GM19239 (cell line): ENCODE measurements at places on chromosomes 4 and X.

GRCh38 chrX:132984058-132984650 lies 25.7 kb upstream of the HS6ST2 start:
- DNase-seq, result no peak

DNA sequence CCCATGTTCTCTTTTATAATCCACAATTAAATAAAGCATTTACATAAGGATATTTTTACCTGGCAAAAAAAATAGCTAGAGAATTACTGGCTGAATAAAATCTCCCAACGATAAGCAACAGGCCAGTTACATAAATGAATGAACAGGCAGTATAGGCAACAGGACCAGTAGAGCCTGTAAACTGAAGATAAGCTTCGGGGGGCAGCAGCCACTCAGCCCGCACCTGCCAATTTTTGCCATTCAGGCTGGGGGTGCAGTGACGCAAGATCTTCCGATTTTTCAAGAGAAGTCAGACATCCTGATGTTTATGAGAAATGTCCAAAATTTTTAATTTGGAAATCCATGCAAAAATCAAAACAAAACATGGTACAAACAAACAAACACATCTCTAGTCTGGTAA lies 49.0 kb upstream of the CDKN2AIP start:
- no peak for DNase-seq

- DNase-seq, result no peak
Measured at GRCh38 chr4:73917081-73917501, 47.9 kb downstream of the CXCL1 start.

DNA sequence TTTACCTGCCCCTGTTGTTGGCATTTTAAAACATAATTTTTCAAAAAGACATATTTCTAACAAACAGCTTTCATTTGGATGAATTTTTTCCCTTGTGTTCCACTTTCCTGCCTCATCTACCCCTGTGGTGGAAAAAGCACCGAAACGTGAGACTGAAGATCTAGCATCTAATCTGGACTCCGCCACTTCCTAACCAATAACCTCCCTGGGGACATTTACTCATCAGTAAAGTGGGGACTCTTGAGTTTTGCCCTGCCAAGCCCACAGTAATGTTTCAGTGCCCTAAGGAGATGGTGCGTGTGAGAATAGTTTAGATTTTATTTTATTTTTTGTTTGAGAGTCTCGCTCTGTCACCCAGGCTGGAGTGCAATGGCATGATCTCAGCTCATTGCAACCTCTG lies 56.7 kb downstream of the ADGRG2 start:
- no peak for DNase-seq

GRCh38 chr4:52751487-52751911 lies 274 bp upstream of the ERVMER34-1 start:
- no peak for DNase-seq

DNA sequence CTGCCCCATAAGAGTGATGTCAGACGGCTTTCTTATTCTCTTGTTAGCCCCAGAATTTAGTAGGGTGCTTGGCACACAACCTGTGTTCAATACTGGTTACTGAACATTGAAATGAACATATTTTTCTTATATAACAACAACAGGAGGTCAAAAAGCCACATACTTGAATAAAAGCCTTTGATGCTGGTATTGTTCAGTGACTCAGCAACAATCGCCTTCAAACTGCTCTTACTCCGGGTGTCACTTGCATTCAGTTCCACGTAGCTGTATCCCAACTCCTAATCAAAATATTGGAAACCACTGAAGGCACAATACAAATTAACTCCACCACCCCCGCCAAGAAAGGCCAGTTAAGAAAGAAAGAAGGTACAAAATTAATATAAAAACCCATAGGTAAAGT lies 61.5 kb downstream of the RFC1 start:
- DNase-seq, result no peak

DNA sequence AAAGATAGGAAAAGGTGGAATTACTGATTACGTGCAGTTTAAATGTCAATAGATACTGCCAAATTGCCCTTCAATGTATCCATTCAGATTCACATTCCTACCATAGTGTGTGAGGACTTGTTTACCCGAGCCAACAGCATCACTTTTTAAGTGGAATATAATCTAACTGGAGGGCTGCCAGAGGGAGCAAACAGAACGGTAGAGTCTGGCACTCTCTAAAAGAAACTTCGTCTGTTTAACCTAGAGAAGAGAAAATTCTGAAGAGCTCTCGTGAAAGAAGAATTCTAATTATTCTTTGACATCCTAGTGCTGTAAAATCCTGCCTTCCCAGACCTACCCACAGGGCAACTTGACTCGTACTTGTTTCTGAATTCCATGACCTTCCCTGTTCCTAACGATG lies 23.2 kb downstream of the SMIM43 start:
- no peak for DNase-seq

DNA sequence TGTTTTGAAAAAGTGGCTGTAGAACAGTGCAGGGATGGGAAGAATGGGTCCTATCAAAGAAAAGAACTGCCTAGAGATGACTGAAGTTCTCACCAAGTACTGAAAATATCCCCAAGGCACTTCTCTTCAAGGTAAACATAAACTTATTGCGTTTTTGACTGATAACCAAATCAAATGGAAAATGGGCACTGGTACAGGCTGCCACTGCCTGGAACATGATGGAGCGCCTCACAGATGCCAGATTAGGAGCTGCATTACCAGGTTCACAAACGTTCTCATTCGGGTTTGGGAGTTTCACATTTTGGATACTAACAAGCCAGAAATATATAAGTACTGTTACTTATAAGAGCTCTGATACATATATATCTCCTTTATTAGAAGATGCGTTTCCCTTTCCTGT lies 141.3 kb downstream of the CBR4 start:
- DNase-seq, result no peak

DNA sequence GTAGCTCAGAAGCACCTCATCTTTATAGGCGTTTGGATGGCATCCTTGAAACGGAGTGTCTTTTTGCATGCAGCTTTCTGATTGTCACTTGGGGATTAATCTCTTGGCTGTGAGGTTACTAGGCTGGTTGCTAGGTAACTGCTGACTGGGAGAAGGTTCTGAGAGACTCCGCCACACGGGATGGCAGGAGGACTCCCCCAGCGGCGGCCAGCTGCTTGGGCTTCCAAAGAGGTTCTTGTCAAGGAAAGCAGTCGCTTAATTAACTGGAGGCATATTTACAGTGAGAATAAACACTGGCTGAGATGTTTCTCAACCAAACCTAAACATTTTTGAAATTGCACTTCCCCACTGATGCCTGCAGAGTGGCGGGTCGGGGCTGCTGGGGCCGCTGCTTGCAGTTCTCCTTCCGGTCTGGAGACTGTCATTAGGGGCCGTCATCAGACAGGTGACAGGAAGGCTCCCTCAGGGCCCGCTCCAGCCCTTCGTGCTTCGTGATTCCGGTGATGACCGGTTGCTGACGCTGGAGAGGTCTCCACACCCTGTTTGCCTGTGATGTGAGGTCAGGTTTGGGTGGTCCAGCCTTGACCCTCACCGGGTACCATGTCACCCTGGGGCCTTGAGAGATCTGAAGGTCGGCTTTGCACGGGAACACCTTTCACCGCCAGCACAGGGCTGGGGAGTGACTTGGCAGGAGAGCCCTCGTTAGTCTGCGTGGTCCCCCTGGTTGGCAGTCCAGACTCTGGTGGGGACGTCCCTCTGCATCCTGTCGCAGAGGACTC lies 9.1 kb downstream of the NSG1 start:
- DNase-seq, result peak; percentile 50

- DNase-seq, result no peak
Measured at GRCh38 chrX:40543661-40544328, 37.0 kb upstream of the ATP6AP2 start.

- DNase-seq, result no peak
Measured at GRCh38 chr4:140149846-140150635, 3.9 kb downstream of the MAML3 start.

DNA sequence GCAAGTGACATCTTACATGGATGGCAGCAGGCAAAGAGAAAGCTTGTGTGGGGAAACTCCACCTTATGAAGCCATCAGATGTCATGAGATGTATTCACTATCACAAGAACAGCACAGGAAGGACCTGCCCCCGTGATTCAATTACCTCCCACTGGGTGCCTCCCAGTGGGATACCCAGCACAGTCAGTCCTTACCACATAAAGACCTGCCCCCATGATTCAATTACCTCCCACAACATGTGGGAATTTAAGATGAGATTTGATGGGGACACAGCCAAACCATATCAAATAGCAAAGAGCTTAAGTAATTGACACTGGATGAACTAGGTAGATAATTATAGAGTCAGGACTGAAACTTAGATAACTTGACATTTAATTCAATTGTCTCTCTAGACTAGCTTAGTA lies 85.6 kb downstream of the SLIT2 start:
- no peak for DNase-seq

GRCh38 chr4:81635739-81636138 lies 164.0 kb upstream of the RASGEF1B start:
- peak; percentile 17 for DNase-seq

- no peak for DNase-seq
Measured at GRCh38 chr4:135927651-135928050, 1604.6 kb downstream of the PCDH18 start.

DNA sequence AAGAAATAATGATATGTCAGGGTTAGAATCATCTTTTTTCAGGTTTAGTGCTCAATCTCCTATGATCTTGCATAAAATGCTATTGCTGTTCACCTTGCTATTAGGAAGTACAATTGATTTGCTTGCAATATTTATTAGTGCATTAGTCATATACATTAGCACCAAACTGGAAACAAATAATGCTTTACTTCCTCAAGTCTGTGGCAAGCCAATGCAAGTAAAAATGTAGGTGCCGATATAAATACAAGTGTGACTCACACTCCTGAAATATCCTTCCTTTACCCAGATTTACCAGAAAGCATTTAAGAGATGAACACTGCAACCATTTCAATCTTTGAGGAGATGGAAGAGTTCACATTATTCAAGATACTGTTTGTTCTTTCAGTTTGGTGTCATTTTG lies 1487.7 kb upstream of the ADGRL3 start:
- DNase-seq, result no peak

- no peak for DNase-seq
Measured at GRCh38 chr4:20612313-20612712, 87.9 kb upstream of the PACRGL start.

DNA sequence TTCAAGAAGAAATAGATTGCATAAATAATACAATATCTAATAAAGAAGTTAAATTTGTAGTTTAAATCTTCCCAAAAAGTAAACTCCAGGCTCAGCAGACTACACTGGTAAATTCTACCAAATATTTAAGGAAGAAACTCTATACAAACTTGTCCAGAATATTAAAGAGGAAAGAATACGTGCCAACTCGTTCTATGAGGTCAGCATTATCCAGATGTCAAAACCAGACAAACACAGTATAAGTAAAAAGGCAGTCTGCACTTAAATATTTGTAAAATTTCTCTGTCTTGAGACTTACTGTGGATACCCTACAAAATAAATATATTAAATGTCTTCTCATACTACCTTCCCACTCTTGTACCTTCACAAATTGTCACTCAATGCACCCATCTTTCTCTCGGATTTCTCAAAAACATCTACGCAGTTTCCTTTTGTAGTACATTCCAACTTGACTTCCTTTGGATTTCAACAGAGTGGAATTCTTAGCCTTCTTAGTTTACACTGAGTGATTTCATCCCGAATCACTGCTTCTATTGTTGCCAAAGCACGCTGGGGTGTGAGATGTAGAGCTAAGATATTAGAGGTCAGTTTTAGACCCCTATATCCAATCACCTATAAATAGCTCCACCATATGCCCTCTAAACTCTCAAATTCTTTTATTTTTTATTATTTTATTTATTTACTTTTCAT lies 71.6 kb upstream of the MAB21L2 start:
- DNase-seq, result no peak

DNA sequence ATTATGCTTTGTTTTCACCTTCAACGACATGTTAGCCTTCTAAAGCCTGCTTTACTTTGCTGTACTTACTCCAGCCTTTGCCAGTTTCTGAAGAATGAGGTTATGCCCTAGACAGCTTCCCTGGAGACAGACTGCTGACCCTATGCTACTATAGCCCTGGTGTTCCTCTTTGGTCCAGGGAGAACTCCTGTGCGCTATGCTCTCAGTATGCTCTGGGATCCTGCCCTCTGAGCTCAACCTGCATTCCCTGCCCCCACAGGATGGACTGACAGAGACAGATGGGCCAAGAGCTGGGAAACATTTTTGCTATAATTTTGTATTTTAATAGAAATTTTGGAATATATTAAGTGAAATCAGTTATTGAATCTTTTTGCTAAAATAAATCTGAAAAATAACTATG lies 425.9 kb downstream of the TMA16 start:
- no peak for DNase-seq

GRCh38 chrX:17078031-17078720 lies 131.7 kb downstream of the REPS2 start:
- DNase-seq, result no peak

- DNase-seq, result no peak
Measured at GRCh38 chr4:16467061-16467460, 240.8 kb upstream of the TAPT1 start.

DNA sequence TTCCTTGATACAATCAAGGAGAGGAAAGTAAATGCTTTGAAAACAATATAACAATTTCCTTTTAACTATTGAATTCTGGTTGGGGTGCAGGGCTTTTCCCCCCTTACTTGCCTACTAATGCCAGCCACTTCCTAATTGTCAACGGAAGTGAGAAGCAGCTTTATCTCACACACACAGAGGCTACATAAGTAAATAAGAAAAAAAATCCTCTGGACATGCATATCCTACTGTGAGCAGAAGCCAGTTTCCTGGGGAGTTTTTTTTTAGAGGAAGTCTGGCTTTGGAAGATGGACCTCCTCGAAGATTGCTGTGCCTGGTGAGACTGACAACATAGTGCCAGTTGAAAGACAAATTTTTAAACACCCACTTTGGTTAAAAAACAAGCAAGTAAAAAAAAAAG lies 180.6 kb downstream of the OPHN1 start:
- DNase-seq, result no peak

- DNase-seq, result no peak
Measured at GRCh38 chrX:50871922-50872453, 38.5 kb upstream of the BMP15 start.

GRCh38 chr4:80196259-80196921 lies 913 bp upstream of the PRDM8 start:
- no peak for DNase-seq

- DNase-seq, result no peak
Measured at GRCh38 chr4:52588771-52589591, 70.1 kb downstream of the USP46 start.

GRCh38 chr4:25013756-25014661 lies 16.7 kb downstream of the LGI2 start:
- no peak for DNase-seq

GRCh38 chr4:5638316-5638715 lies 70.0 kb downstream of the EVC2 start:
- DNase-seq, result no peak

DNA sequence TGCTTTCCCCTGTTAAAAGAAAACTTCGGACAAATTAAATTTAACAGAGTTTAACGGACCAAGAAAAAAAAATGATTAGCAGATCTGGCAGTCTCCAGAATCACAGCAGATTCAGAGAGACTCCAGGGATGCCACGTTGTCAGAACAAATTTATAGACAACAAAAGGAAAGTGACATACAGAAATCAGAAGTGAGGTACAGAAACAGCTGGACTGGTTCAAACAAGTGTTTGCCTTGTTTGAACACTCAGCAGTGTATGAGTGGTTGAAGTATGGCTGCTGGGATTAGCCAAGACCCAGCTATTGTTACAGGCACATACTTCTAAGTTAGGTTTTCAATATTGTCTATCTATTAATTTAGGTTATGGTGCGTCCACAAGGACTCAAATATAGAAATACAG lies 19.1 kb downstream of the PIR start:
- no peak for DNase-seq
